ENCODE measurements at places on chromosomes 12 and 14.

DNA sequence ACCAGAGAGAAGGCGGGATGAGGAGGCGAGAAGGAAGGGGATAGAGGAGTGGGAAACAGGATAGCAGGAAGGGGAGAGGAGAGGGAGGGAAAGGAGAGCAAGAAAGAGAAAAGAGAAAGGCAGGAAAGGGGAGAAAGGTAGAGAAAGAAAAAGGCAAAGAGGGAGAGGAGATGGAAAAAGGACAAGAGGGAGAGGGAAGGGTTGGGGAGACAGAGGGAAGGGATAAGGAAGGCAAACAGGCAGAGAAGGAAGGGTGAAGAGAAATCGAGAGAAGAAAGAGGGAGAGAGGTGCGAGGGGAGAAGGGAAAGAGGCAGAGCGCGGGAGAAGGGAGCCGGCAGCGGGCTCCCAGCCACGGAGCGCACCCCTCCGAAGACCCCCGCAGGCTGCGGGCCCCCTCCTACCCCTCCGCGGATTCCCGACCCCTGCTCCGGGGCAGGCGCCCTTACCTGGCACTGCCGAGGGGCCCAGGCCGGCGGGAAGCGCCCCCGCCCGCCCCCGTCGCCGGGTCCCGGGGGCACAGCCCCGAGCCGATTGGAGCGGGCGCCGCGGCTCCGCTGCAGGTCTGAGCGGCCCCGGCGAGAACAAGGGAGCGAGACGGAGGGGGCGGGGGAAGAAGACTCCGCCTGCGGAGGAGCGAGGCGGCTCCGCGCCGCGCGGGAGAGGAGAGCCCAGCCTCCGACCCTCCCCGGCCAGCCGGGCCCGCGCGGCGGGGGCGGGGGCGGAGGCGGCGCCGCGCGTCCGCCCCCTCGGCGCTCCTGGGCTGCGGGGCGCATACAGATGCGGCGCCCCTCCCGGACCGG is at the start of gene CDH24:
Gene CDH24 (minus strand): TSS at position 565 of the 801 bp plus-strand sequence. CDS start 1,787 bp downstream, outside the sequence.
- no peak for DNase-seq

DNA sequence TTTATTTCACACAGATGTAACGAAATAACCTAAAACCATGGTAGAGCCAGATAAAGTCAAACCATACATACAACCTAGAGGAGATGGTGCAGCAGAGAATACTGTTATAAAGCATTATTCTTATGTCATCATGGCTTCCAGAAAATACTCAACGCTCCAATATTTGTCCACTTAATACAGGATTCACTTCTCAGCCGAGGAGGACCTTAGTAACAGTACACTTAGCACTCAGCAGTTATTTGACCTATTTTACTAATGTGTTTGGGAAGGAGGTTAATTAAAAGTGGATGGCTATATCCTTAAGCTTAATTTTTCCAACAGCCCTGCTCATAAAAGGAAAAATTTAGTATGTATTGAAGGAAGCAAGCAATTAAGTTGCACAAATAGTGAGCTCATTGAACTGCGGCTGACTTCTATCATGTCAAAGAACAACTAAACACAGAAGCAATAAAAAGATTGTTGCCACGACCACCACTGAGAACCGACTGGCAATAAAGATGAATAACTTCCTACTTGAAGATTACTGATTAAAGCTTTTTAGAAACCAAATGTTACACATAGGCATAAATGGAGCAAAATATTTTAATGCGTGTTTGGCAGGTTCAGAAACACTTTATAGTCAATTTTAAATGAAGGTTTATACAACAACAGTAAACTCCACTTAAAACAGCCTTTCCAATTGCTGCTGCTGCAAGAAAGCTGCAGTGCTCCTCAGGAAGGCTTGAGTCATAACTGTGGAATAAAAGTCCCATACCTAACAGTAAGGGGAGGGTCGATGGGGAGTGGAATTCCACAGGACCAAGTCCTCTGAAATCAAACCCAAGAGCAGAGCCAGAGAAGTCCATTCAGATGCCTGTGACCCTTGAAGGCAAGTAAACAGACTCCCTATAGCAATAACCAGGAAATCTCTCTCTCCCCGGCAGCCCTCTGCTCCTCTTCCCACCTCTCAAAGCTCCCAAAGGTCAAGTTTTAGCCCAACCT is 218.9 kb upstream of the CDKN3 start:
- no peak for DNase-seq

DNA sequence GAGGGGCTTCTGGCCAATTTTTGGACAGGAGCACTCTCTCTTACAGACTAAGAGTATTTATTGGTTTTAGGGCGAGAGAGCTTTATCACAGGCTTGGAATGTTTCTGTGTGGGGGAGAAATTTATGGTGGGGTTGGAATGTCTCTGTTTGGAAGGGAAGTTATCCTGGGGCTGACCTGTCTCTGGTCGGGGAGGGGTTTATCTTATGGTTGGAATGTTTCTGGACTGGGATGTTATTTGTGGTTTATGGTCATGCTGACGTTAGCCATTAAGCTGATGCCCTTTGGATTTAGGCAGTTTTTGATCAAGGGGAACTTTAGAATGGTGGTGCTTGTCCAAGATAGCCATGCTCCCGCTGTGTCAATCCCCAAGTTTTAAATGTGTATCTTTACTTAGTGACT is 614.8 kb downstream of the DIO2 start:
- peak; percentile 28 for DNase-seq

- DNase-seq = no peak
Measured at GRCh38 chr12:27644158-27644845, 51.9 kb upstream of the REP15 start.

- DNase-seq = no peak
Measured at GRCh38 chr12:59977779-59978178, 381.9 kb downstream of the SLC16A7 start.

GRCh38 chr12:84502907-84503787 is 409.5 kb downstream of the SLC6A15 start:
- peak; percentile 26 for DNase-seq

DNA sequence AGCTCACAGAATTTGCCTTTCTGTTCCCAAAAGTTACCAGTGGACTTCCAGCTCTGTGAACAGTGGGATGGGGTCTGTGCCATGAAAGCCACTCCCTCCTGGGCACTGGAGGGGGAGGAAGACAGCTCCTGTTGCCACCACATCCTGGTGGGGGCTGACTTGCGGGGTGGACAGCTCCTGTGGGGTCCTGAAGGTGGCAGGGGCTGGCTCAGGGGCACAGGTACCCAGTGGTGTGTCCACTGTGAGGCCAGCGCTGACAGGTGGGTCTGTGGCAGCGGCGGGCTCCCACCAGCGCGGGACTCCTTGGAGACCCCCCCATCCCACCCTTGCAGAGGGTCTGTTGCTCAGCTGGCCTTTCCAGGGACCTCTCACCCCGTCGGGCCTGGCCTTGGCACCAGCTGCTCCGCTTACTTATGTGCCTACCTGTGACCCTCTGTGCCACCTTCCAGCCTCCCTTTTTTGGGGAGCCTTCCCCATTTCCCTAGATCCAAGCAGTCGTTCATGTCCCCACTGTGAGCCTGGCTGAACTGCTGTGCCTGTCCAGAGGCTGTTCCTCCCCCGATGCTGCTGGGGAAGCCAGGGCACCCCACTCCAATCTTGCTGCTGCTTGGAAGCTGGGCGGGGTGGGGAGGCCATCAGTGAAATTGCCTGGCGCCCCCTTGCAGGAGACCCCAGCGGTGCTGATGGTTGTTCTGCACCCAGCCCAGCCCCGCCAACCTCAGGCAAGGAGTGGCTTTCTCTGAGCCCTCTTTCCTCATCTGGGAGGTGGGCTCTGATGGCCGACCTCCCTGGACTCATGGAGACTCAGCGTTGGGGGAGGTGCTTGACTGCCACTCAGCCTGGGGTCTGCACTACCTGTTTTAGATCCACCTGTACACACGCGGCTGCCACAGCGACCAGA is 2.2 kb downstream of the TEDC1 start:
- DNase-seq = no peak

GRCh38 chr14:23604675-23605170 is 26.1 kb upstream of the JPH4 start:
- no peak for DNase-seq

- DNase-seq = peak; percentile 9
Measured at GRCh38 chr14:54147282-54147681, 190.7 kb upstream of the BMP4 start.

DNA sequence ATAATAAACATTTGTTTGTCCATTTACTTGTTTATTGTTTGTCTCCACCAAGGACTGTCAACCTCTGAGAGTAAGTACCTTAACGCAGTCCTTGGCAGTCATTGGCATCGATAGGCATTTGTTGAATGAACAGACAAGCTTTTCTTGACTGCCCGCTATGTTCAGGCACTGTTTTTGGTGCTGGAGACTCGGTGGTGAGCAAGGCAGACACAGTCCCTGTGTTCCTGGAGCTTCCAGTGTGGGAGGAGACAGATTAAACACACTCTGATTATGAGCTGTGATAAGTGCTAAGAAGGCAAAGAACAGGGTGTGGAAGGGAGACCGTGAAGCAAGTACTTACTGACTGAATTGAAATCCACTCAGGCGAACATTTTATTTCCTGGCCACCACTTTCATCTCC is 1.2 kb downstream of the ATP6V0A2 start:
- no peak for DNase-seq

- no peak for DNase-seq
Measured at GRCh38 chr12:21577516-21577915, 27.1 kb downstream of the GYS2 start.
